Aorta (tissue), 5 donors: ENCODE measurements at places on chromosomes 7 and 10. TPM values are rescaled to one million over a fixed set of nuclear protein-coding genes. Genes with fewer than 3 reads are reported as not detected.

Gene ZNF37A
- 25.3 TPM for total RNA-seq

Gene FLNC
- total RNA-seq, result 245 TPM

Gene OPN4
- total RNA-seq, result not detected

Gene PPP1R3C
- total RNA-seq, result 152 TPM

Gene ZNF316
- 24.2 TPM for total RNA-seq

Gene ANKRD2
- total RNA-seq, result 0.39 TPM

Gene ASB10
- not detected for total RNA-seq

Gene ABCA13
- total RNA-seq, result 0.06 TPM

Gene OR2A42
- total RNA-seq, result not detected

Gene TBX20
- total RNA-seq, result not detected

Gene HTRA1
- 261 TPM for total RNA-seq

Gene DRGX
- total RNA-seq, result not detected

Gene CLDN4
- total RNA-seq, result 0.84 TPM

Gene TAS2R3
- total RNA-seq, result 3.1 TPM

Gene CPXM2
- 169 TPM for total RNA-seq

Gene LHFPL3
- total RNA-seq, result not detected

Gene TRA2A
- total RNA-seq, result 74.9 TPM

Gene VWA2
- 0.45 TPM for total RNA-seq

Gene TMEM176B
- 34.3 TPM for total RNA-seq

Gene CYP2C19
- total RNA-seq, result not detected
